ENCODE measurements at places on chromosomes 1 and 21.

DNA sequence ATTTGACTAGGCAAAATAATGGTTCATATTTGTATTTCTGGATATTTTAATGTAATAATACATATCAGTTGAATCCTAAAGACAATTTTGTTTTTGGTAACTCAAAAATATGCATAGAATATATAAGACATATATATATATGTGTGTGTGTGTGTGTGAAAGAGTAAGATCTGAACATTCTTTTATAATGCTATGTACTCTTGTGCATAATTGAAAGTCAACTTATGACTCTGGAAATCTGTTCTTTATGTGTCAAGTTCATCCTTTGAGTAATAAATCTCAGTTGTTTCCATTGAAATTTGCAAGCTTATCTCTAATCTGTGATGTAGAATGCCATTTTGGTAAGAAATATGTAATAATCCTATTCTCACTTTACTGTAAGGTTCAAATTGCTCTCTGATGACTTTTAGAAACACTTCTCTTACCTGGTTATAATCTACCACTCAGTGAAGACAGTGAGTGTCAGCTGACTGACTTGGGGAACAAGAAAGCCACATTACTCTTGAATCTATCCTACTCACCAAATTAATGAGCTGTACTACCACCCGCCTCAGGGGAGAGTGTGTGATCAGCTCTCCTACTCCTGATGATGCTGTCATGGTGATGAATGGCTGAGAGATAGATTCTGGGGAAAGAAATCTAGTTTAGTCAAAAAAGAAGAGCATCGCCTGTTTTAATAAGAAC is 15.0 kb upstream of the NEK7 start:
- no peak for DNase-seq

- no peak for DNase-seq
These were observed 34.7 kb upstream of the COL6A2 start for GRCh38 chr21:46063227-46063626.

DNA sequence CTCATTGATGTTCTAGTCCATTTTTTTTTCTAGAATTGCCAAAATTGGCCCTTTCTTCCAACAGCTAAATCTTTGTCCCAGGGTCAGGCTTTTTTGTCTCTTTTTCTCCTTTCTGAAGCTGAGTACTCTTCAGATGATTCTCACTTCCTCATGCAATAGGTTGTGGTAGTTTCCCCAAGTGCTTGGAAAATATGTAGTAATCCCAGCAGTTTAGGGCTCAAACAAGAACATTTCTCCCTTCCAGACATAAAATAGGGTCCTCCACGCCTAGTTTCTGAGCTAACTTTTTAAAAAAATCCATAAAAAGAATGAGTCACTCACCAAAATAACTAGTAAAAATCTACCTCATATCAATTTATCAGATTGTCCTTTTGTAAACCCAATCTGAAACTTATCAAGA is 10.0 kb upstream of the MCOLN3 start:
- DNase-seq, result no peak

DNA sequence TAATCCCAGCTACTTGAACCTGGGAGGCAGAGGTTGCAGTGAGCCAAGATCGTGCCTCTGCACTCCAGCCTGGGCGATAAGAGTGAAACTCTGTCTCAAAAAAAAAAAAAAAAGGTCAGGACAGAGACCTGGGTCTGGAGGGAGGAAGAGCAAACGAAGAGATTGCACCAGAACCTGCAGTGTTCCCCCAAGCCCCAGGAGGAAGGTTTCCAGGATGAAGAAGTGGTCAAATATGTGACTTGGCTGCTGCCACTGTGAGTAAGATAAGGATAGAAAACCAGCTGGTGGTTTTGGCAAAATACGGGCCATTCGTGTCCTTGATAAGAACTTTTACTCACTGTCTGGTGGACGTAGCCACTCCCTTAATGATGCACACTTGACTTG is 42.2 kb downstream of the CLDN14 start:
- no peak for DNase-seq

DNA sequence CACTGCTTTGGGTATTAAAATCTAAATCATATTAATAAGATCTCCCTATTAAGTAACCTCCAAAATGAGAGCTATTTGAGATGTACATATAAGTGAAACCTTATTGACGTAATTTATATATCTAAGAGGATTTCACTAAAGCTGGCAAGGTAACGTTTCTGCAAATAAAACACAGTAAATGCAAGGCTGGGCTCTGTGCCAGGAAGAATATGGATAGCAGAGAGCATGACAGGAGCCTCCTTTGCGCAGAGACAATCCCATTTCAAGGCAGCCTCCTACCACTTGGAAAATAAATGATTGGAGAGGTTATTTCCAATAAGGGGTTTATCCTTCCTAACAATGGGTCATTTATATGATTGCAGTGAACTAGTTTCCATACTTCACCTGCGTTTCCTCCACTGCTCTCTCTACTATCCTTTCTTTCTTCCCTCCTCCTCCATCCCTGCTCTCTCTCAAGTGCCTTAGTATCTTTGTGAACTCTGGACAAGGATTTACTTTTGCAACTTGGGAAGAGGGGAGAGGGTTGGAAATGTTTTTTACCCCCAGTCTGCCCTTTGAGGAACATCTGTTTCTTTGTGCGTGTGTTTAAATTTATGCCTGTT is 3.0 kb upstream of the NFIA start:
- DNase-seq, result no peak

DNA sequence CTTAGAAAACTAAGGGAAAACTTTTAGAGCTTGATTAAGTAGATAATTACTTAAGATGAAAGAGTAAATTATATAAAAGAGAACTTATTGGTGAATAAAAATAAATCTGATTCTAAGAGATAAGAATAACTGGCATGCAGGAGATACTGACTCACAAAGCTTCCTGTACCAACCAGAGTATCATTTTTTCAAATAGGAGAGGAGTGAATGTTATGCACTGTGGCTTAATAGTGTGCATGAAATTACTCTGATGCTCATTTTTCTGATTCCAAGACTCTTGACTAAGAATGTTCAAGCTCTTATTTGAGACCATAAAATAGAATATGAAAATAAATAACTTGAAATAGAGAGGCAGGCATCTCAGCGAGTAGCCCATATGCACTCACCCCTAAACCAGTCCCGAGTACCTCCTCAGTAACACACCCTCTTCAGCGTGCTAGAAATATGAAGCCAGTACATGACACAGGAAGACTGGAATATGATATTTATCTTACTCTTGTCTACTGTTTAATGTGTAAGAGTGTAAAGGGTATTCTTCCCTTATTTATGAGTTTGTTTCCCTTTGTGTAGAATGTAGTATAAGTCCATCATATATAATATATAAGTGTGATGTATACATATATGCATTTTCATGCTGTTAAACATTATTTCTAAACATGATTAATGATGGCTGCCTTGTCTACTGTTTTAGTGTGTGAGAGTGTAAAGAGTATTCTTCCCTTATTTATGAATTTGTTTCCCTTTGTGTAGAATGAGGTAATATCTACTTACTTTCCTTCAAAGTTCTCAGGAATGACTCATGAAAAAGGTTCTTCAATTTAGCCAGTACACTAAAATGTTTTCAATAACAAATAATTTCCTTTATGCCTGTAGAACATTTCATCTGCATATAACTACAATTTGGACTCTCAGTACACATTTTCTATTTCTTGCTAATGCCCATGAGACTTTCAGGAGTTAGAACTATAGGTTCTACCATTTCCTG is 99.2 kb upstream of the PALMD start:
- no peak for DNase-seq

DNA sequence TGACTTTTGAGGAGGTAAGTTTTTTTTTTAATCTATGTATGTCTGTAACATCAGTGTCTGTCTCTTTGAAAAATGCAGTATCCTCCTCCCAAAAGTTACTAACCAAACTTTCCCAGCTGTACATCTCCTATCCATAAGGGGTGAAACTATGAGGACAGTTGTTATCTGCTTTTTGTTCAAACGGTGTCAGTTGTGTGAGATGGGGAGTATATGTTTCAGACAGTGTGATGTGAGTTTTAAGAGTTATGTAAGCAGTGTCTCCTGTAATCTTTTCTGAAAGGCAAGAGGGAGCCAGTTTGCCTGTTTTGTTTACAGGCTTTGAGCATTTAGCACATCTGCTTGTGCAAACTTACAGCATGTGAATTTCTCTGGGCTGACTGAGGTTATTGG is 34.8 kb upstream of the CACYBP start:
- no peak for DNase-seq

Data from stimulated activated CD4-positive, alpha-beta T cell treated with anti-CD3 and anti-CD28 coated beads, Interleukin-4, amount 100 ng/mL, for 4 hours (primary cell).